ENCODE measurements at places on chromosomes 1 and 21.

GRCh38 chr1:11498956-11499594 lies 20.1 kb downstream of the DISP3 start:
- no peak for DNase-seq

GRCh38 chr1:63690966-63691700 lies 82.7 kb upstream of the ROR1 start:
- no peak for DNase-seq

GRCh38 chr21:28132713-28133112 lies 860.0 kb downstream of the LTN1 start:
- DNase-seq = no peak

DNA sequence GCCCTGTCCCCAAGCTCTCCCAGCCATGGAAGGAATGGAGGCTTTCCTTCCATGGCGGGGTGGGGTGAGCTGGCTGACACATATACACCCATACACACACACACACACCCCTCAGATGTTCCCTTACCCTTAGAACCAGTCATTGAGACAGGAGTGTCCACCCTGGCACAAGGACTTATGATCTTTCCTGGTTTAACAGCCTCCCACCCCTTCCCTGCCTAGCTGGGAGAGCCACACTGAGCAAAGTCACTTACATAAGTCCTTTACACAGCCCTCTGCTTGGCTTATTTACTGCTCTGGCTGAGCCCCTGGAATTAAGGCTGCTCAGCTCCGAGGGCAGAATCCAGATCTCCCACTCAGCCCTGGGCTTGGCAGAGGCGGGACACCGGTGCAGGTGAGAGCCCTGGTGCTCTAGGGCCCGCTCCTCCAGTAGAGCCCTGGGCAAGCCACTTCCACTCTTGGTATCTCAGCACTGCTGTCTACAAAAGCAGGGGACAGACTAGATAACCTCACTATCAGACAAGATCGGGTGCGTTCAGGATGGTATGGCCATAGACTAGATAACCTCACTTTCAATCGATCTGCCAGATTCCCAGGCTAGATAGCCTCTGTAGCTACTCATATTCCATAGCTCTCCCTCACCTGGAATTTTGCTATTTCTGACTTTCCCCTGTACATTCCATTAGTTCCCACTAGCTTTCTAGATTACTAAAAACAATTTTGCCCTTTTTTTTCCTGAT lies 16.7 kb downstream of the SLC6A9 start:
- DNase-seq = no peak

GRCh38 chr21:45874716-45875415 lies 106.7 kb upstream of the COL6A1 start:
- no peak for DNase-seq

DNA sequence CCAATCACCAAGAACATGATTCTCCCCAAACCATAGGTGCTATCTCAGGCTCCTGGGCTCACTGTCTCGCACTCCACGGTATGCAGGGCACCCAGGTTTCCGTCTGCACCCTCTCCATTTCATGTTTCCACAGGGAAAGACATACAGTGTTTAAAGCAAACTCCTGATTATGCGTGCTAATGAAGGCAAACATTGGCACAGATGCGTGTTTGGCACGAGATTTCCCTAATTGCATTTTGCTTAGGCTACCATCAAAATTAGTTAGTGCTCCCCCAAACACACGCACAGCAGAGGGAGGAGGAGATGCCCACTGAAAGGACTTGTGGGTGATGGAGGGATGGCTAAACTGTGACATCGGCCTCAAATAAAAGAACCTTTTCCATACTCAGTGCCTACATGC lies 32.2 kb upstream of the TIAM1 start:
- DNase-seq = no peak

DNA sequence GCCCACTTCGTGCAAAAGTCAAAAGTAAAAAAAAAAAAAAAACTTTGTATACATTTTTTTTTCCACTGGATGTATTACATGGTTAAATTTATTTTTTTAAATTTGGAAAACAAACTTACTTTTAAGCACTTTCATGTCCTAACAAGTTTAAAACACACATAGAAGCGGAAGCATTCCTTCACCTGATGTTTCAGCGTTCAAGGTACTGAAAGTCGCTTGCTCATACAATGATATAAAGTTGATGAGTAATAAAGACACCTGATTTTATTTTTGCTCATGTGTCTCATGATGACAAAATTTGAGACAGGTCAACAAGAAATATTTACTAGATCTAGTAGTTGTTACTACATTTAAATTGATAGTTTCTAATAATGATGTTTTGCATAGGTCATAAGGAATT lies 35.5 kb downstream of the ADAMTS1 start:
- no peak for DNase-seq

GRCh38 chr1:244047621-244048255 lies 3.3 kb upstream of the ZBTB18 start:
- no peak for DNase-seq

- no peak for DNase-seq
These were observed 123.4 kb downstream of the HLX start for GRCh38 chr1:221002601-221003000.

GRCh38 chr1:47766832-47767740 lies 230.1 kb downstream of the TRABD2B start:
- no peak for DNase-seq

GRCh38 chr21:36647279-36648093 lies 51.4 kb upstream of the SIM2 start:
- no peak for DNase-seq

DNA sequence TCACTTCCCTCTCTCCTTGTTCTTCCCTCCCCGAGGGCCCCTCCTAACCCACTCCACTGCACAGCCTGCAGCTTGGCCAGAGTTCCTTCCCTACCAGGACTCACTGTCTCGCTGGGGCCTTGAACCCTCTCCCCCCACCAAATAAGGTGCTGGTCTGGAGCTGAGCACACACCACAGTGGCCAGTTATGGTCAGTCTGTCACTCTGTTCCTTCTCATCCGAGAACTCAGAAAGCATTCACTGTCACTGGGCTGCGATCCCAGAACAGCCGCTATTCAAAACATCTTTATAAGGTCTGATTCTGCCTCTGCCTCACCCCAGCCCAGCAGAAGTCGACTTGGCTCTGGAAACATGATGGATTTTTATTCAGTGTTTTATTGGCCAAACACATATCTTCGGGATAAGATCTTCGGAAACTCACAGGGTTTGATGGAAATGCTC lies 19.8 kb upstream of the LBR start:
- no peak for DNase-seq

DNA sequence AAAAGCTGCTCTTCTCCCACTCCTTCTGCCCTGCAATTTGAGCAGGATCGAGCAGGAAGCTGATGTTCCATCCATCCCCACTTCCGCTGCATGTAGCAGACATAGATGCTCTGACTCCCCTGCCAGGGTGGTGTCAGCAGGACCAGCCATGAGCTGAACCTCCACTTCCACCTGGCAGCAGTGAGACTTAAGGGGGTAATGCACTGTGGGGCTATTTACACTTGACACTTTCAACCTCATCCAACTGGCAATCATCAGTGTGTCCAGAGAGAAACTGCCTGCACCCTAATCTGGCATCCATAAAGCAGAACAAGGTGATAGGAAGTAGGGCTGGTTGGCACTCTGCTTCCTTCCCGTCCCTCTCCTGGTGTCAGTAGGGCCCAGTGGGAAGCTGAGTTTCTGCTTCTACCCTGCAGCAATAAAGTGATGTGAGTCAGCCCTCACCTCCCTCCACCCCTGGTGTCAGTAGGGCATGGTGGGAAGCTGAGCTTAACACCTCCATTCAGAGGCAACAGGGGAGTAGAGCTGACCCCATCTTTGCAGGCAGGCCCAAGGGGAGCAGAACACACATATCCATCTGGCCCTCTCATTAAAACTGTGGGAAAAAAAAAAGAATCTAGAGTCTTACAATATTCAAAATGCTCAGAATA lies 272.3 kb downstream of the PTPRU start:
- no peak for DNase-seq

- DNase-seq = no peak
These were observed 45.0 kb upstream of the SLC35F3 start for GRCh38 chr1:233859446-233859845.

- DNase-seq = no peak
These were observed 184.2 kb downstream of the ETS2 start for GRCh38 chr21:38989745-38990423.

DNA sequence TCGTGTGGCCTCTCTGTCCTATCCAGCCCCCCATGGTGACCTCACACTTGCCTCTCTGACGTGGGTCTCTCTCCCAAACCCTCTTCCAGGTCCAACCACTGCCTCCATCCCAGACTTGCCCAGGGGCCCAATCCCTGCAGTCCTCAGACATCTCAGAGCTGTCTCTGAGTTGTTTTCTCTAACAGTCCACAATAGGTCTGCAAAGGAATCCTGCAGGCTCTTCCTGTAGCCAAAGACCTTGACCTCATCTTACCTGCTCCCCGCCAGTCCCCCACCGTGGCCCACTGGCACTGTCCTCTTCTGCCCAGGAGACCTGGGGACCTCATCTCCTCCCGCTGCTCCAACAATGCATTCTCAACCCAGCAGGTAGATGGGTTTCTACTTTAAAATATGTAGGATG lies 10.0 kb downstream of the RNF187 start:
- no peak for DNase-seq

Measured in immature natural killer cell (primary cell).